ENCODE measurements at places on chromosomes 5 and 9. TPM values are rescaled to one million over a fixed set of nuclear protein-coding genes. Genes with fewer than 3 reads are reported as not detected.
A peak's percentile ranks its signal among the peaks of the same experiment; 100 is the strongest.

DNA sequence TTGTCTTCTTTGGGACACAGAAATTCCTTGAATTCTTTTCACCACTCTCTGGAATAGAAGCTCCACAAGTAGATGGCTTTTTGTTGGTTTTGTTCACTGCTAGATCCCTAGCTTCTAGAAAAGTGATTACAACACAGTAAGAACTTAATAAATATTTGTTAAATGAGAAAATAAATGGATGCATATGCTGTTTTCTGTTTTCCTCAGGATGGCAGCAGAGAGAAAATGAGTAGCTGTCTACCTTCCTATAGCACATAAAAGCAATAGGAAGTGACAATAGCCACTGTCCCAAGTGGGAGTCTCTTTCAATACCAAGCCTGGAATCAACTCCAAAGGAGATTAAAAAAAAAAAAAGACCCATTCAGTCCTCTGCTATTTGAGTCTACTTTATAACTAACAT is 100.6 kb upstream of the NREP start:
- no peak for DNase-seq

GRCh38 chr5:131423056-131423455 is 159.2 kb downstream of the CDC42SE2 start:
- DNase-seq: no peak

GRCh38 chr9:72586388-72587130 is 65.2 kb downstream of the TMC1 start:
- no peak for DNase-seq

- DNase-seq: peak; percentile 42
Measured at GRCh38 chr5:58317009-58317408, 142.9 kb downstream of the PLK2 start.

DNA sequence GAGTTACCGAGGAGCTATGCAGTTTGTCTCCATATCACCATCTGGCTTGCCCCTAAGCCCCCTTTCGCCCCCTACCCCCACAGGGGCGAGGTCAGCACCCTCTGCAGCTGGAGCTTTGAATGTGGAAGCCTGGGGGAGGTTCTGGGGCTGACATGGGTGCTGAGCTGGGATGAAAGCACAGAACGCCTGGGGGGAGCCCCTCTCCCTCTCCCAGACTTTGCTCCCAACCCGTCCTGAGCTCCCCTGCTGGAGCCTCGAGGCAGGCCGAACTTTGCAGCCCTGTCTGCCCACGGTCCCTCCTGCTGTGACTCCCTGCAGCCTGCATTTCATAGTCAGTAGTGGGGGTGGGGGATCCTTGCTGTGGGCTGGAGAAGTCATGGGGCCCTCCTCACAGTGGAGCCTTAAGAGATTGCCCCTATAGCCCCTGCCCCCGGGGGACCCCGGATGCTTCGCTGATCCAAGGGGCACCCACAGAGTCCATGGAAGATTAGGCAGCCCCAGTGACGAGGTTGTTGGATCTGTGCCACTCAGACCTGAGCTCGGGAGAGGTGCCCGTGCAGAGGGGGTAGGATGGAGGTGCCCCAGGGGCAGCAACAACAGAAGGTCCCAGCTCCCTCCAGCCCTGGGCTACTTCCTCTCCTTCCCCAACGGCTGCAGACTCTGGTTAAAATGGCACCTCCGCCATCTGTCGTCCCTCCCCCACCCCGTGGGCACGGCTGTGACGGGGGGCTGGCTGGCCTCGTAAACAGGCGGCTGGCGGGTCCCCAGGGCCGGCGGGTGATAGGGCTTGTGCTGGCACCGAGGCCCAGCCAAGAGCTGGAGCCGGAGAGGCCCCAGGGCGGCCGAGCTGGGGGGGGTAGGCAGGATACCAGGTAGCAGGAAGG is 162.0 kb downstream of the C9orf50 start:
- no peak for DNase-seq

GRCh38 chr5:165188556-165189175 is 1683.2 kb downstream of the MAT2B start:
- no peak for DNase-seq

DNA sequence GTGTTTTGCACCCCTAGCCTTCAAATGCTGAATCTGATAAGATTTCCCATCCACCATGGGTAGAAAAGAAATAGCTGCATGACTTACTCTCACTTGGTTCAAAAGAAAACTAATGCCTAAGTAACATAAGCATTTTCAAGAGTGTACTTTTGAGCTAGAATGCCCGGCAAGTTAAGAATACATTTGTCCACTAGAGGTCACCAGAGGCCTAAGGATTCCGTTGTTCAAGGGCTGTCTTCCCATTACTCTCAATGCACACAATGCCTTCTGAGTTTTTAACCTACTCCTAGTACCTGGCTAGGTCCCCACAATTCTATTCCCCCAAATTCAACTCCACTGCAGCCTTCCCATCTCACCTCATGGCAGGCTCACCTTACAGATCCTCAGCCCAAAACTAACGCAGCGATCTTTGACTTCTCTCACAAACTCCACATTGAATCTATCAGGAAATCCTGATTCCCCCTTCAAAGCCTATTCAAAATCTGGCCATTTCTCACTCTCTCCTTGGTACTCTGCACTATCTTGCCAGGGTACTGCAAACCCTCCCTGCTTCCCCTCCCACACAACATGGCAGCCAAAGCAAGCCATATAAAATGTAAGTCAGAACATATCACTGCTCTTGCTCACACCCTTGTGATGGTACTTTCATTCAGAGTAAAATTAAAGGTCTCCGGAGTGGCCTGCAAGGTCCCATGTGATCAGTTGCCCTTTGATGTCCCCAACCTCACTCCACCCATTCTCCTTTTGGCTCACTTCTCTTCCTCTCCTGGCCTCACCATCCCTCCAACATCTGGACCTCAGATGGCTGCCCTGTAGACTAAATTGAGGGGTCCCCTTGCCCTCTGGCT is 13.4 kb downstream of the OXCT1 start:
- DNase-seq: peak; percentile 79

- DNase-seq: no peak
Measured at GRCh38 chr9:83336706-83337105, 201.5 kb downstream of the FRMD3 start.

GRCh38 chr5:107815109-107815508 is 144.4 kb upstream of the EFNA5 start:
- no peak for DNase-seq

DNA sequence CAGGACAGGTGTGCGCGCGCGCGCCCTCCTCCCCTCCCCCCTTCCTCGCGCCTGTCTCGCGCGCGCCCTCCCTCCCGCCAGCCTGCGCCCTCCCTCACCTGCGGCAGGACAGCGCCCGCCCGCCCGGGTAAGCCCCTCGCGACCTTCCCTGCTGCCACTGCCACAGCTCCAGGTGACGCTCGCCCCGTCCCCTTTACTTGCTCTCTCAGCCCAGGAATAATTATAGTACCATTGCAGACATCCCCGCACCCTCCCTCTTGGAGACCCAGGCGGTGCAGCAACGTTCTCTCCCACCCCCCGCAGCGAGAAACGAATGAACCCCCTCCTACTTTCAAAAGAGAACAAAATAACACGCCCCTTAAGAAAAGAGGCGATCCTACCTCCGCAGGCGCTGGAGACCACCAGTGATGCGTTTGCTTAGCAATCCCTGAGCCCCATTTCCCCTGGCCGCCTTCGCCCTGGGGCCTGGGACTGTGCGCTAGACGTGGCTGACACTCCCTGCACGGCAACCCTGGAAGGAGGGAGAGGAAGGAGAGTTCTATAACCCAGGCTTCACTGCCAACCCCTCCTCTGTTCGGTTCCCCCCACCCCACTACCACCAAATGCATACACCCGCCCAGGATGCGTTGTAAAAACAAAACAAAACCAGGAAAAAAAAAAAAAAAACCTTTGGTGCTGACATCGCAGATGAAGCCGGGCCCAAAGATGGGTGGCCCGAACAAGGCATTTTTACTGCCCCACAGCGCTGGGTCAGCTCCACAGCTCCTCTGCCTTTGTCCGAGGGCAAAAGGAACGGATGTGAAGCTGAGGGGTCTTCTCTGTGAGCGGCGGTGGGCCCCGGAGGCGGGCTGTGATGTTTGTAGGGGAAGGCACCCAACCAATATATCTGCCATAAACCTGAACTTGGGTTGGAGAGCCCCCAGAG is 5.6 kb upstream of the PURA start:
- DNase-seq: no peak

DNA sequence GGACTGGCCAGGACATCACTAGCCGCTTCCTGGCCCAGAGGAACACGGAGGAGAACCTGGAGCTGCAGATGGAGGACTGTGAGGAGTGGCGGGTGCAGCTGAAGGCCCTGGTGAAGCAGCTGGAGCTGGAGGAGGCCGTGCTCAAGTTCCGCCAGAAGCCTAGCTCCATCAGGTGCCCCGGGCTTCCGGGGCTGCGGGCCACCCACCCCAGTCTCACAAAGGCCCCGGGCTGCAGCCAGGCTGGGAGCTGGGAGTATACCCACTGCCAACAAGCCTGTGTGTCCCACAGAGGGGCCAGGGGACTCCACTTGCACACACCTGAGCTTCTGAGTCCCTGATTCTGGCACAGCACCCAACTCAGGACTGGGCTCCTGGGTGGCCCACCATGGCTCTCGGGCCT is 1.7 kb upstream of the RABL6 start:
- no peak for DNase-seq

Gene PCDHAC1
- polyA plus RNA-seq: 0.10 TPM

Gene TAF11L5
- not detected for polyA plus RNA-seq

Gene CCNJL
- 8.0 TPM for polyA plus RNA-seq
